Left renal cortex interstitium (tissue), 4 donors: ENCODE measurements at places on chromosomes 1 and 21. TPM values are rescaled to one million over a fixed set of nuclear protein-coding genes. Genes with fewer than 3 reads are reported as not detected.

CDKN2C gene
- 9.3 TPM for polyA plus RNA-seq

- no peak for DNase-seq
These were observed 335.9 kb upstream of the DPYD start for GRCh38 chr1:98256700-98257099.

- DNase-seq: no peak
These were observed 110.7 kb upstream of the OLFM3 start for GRCh38 chr1:102107441-102107840.

- no peak for DNase-seq
These were observed 496.0 kb upstream of the PKN2 start for GRCh38 chr1:88188038-88188437.

CLIC6 gene
- polyA plus RNA-seq: 2.1 TPM

- no peak for DNase-seq
These were observed 857.4 kb downstream of the USP25 start for GRCh38 chr21:16587141-16587581.
